A549 (cell line): ENCODE measurements at places on chromosomes 12 and 14.
A peak's percentile ranks its signal among the peaks of the same experiment; 100 is the strongest.

- DNase-seq = no peak
Measured at GRCh38 chr12:1890119-1890703, 28.2 kb downstream of the CACNA2D4 start.

- no peak for DNase-seq
Measured at GRCh38 chr12:32661706-32662105, 17.4 kb upstream of the DNM1L start.

DNA sequence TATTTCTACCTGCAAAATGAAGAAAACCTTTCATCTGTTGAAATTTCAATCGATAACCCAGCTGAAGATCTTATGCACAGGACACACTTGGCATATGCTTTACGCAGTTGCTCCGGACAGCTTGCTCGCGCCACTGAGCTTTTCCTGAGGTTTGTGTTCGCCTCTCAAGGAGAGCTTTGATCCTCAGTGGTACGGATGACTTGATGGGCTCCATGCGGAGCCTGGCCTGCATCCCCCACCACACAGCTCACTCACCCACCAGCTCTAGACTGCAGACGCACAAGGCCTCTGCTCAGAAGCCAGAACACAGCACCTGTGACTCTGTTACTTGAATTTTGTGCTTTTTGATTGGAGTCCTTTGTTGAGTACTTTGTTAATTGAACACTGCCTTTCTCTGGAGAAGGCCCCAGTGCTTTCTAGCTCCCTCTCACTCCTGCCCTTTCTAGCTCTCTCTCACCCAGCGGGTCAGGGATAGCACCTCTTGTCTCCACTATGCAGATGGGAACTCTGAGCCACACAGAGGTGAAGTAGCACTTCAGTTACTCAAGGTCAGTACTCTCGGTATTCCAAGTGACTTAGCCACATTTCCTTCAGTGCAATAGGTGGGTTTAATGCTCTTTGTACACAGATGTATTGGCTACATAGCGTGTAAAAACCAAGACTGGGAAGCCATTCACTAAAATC lies 52.1 kb downstream of the TBC1D30 start:
- no peak for DNase-seq

DNA sequence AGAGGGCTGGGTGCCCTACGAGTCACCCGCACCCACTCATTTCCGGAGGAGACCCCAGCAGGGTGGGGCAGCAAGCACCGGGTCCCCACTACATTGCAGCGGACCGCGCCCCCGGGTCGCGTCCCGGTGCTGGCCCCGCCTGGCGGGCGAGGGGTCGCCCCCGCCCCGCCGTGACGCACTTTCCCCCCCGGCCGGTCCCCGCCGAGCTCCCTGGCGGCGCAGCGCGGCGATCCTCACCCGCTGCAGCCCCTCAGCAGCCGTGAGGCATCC lies 106.1 kb downstream of the PRICKLE1 start:
- no peak for DNase-seq

DNA sequence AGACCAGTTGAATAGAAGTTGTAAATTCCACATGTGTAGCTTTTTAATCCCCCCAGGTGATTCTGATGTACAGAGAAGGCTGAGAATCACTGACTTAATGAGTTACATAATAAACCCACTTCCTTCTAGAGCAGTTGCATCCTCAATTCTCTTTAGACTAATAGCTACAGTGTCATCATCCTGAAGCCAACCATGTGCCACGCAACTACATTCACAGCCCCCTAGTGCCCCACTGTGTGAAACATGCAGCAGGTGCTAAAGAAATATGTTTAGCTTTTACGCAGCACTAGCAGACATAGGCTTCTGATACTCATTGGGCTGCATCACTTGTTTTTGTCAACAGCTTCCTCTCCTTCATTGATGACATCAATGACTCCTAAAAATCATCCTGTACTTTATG lies 1168.3 kb downstream of the BCL11B start:
- no peak for DNase-seq

DNA sequence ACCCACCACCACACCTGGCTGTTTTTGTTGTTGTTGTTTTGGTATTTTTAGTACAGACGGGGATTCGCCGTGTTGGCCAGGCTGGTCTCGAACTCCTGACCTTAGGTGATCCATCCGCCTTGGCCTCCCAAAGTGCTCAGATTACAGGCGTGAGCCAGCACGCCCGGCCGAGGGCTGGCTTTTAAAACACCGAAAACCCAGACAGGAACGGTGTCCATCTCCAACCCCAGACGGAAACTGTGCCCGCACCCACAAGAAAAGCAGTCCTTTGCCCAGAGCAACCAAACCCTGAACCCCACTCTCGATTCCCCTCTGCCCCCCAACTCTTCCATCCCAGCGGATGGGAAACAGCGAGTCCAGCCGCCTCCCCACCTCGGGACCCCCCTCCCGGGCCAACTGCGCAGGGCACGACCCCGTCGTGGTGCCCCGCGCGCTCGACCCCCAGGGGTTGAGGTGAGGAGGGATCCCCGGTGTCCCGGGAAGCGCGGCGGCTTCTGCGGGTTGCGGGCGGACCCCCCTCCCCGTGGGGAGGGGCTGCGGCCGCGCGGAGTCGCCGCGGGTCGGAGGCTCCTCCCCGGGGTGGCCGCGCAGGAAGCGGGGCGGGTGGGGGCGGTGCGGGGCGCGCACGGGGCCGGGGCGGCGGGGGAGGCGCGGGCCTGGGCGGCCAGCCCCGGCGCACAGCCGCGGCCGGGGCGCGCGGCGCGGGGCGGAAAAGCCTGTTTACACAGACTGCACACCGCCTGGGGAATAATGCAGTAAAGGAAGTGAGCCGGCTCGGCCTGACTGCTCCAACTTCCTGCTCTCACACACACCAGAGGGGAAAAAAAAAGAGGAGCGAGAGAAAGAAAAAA lies at the start of gene ELK3:
ELK3 (plus strand) TSS at position 651 of the 851 bp plus-strand sequence.
- DNase-seq = peak; percentile 56

- DNase-seq = no peak
Measured at GRCh38 chr12:92149563-92149962, 3.9 kb upstream of the BTG1 start.

DNA sequence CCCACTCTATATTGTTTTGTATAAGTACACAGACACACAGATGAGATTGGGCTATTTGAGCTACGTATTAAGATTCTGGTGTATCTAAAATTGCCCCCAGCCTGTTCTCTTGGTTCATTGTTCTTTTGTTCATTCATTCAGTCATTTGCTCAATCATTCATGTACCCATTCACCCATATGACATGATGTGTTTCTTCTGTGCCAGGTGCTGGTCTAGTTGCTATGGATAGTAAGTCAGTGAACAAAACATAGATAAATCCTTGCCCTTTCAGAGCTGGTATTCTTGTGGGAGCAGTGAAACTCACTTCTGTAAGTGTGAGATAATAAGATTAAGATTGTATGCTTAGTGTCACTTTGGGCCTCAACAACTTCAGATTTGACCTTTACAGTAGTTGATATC lies 191.3 kb downstream of the TMTC2 start:
- no peak for DNase-seq
